SJSA1 (cell line): ENCODE measurements at places on chromosomes 5 and 9. TPM values are rescaled to one million over a fixed set of nuclear protein-coding genes. Genes with fewer than 3 reads are reported as not detected.

GRCh38 chr9:13063880-13064459 lies 215.5 kb downstream of the MPDZ start:
- no peaks in the 10 kb centered on the region for H3K27me3 ChIP-seq
- H3K27ac ChIP-seq: no peak overlapping the region
- no peak for DNase-seq
- H3K4me1 ChIP-seq: no peaks in the 10 kb centered on the region
- no peak overlapping the region for H3K4me3 ChIP-seq

- no peak overlapping the region for H3K27ac ChIP-seq
- no peaks in the 10 kb centered on the region for H3K27me3 ChIP-seq
- H3K4me1 ChIP-seq: peaks cover 16% of the 10 kb centered on the region
- peaks cover 13% of the 10 kb centered on the region for H3K36me3 ChIP-seq
- no peak overlapping the region for H3K4me3 ChIP-seq
Measured at GRCh38 chr9:131578731-131579504, 33.6 kb downstream of the PRRT1B start.

GRCh38 chr9:136430588-136431234 lies 8.9 kb downstream of the INPP5E start:
- H3K36me3 ChIP-seq: peaks cover 63% of the 10 kb centered on the region
- H3K27ac ChIP-seq: no peak overlapping the region
- H3K4me1 ChIP-seq: no peaks in the 10 kb centered on the region

DNA sequence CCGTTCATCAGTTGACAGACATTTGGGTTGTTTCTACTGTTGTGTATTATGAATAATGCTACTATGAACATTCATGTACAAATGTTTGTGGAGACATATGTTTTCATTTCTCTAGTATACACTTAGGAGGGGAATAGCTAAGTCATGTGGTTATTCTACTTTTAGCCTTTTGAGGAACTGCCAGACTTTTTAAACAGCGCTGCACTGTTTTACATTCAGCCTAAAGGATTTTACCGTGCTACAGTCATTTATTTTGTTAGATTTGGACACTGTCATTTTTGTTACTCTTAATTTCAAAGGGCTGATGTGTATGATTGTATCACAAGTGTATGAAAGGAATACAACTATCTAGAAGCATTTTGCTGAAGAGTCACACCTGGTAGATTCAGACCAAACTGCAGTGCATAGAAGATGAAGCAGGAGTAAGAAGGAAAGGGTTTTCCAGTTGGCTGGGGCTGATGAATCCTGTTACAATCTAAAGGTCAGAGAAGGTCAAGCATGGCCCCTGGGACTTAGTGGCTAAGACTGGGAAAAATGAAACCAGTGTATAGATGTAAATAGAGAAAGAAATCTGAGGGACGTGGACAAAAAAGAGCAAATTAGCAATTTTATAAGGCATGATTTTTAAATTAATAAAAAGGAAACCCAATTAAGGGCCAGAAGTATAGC lies 509.7 kb downstream of the PSAT1 start:
- H3K4me1 ChIP-seq: 0 out of 2 replicates have a peak, but pooled peaks cover 3% of the 10 kb centered on the region
- no peak overlapping the region for H3K27ac ChIP-seq
- DNase-seq: no peak
- no peak overlapping the region for H3K4me3 ChIP-seq
- H3K27me3 ChIP-seq: no peaks in the 10 kb centered on the region

GRCh38 chr5:148214665-148215185 lies 11.9 kb downstream of the SPINK6 start:
- DNase-seq: no peak
- no peaks in the 10 kb centered on the region for H3K4me1 ChIP-seq
- H3K27me3 ChIP-seq: no peaks in the 10 kb centered on the region
- H3K27ac ChIP-seq: no peak overlapping the region
- H3K36me3 ChIP-seq: no peaks in the 10 kb centered on the region
- H3K4me3 ChIP-seq: no peak overlapping the region

DNA sequence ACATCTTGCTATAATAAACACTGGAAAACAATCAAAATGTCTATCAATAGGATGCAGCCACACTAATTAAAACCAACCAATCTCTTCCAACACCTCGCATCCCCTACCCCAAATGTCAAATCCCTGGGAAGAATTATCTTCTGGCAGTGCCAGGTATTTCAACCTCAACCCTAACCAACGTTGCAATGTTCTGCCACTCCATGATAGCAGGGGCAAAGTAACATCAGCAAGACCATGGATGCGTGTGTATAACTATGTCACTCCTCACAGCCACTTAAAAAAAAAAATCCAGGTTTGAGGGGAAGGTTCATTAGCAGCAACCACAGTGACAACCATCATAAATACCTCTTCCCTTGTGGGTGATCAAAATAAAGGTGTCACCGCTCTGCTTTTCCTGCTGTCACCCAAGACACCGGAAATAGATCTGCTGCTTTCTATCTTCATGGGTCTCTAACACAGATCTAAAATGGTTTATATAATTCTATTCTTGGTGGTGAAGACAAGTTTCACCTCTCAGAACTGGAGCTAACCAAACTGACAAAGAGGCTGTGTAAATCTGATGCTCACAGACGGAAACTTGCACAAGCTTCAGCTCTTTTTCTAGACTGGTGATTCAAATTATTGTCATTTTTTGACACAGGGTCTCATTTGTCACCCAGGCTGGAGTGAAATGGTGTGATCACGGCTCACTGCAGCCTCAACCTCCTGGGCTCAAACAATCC lies 9.9 kb downstream of the HSPA9 start:
- H3K27me3 ChIP-seq: no peaks in the 10 kb centered on the region
- H3K36me3 ChIP-seq: peaks cover 100% of the 10 kb centered on the region
- H3K27ac ChIP-seq: no peak overlapping the region
- DNase-seq: no peak
- peaks cover 20% of the 10 kb centered on the region for H3K4me1 ChIP-seq
- H3K4me3 ChIP-seq: no peak overlapping the region

- no peak for DNase-seq
- no peaks in the 10 kb centered on the region for H3K36me3 ChIP-seq
- no peak overlapping the region for H3K27ac ChIP-seq
- H3K4me3 ChIP-seq: no peak overlapping the region
Measured at GRCh38 chr5:174796711-174797192, 72.4 kb downstream of the MSX2 start.

GRCh38 chr5:84032324-84032723 lies 311.7 kb upstream of the HAPLN1 start:
- H3K4me3 ChIP-seq: no peak overlapping the region
- no peak overlapping the region for H3K27ac ChIP-seq
- no peak for DNase-seq
- peaks cover 8% of the 10 kb centered on the region for H3K36me3 ChIP-seq
- H3K27me3 ChIP-seq: no peaks in the 10 kb centered on the region
- H3K4me1 ChIP-seq: peaks cover 15% of the 10 kb centered on the region

- DNase-seq: no peak
- H3K36me3 ChIP-seq: no peaks in the 10 kb centered on the region
- no peak overlapping the region for H3K4me3 ChIP-seq
- no peak overlapping the region for H3K27ac ChIP-seq
- no peaks in the 10 kb centered on the region for H3K4me1 ChIP-seq
- no peaks in the 10 kb centered on the region for H3K27me3 ChIP-seq
Measured at GRCh38 chr5:179321206-179321987, 23.9 kb downstream of the ADAMTS2 start.

GRCh38 chr5:170534177-170534576 lies 30.4 kb downstream of the KCNIP1 start:
- no peaks in the 10 kb centered on the region for H3K27me3 ChIP-seq
- H3K27ac ChIP-seq: no peak overlapping the region
- no peak overlapping the region for H3K4me3 ChIP-seq
- no peak for DNase-seq

DNA sequence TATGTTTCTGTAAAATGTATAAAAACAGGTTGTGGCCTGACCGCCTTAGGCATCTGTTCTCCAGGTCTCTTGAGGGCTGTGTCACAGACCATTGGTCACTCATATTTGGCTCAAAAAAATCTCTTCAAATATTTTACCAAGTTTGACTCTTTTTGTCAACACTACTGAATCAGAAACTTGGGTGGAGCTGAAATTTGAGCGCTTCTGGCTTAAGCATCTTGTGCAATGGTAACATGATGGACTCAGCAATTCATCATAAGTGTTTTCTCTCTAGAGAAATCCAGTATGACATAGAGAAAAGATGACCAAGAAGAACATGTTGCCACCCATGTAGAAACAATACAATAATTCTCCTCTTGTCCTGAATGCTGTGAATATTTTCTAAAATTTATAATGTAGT lies 387.9 kb downstream of the MAT2B start:
- no peak for DNase-seq
- H3K4me1 ChIP-seq: peaks cover 10% of the 10 kb centered on the region
- no peaks in the 10 kb centered on the region for H3K36me3 ChIP-seq
- H3K4me3 ChIP-seq: no peak overlapping the region
- H3K27ac ChIP-seq: no peak overlapping the region

DNA sequence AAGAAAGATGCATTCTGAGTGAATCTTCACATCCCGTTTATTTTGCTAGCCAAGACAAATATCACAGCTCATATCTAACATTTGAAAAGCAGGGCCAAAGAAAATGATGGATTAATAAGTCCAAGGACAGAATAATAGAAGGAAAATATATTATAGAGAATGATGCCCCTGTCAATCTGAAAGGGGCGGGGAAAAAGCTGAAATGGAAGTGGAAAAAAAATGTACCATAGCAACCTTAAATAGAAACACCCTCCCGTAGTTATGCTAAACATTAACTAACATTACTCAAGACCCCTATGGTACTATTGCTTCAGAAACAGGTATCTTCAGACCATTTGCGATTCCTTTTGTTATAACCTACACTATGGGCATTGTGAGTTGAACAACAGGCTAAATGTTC lies 67.7 kb upstream of the SMARCA2 start:
- no peaks in the 10 kb centered on the region for H3K4me1 ChIP-seq
- no peak overlapping the region for H3K4me3 ChIP-seq
- no peaks in the 10 kb centered on the region for H3K36me3 ChIP-seq
- H3K27me3 ChIP-seq: no peaks in the 10 kb centered on the region
- H3K27ac ChIP-seq: no peak overlapping the region

DNA sequence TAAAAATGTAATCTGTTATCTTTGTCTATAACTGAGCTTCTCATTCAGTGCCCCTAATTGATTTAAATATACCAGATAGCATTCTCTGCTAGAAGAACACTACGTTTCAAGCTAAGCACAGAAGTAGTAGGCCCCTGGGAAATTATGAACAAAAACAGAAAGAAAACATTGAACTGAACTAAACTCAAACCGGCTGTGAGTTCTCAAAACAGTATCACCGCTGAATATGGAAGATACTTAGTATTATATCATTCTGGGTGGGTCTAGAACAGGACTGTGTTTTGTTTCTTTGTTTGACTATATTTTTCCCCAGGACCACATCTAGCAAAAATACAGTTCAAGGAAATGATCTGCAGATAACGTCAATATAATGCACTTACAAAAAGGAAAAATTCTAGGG lies 95.1 kb upstream of the HMHB1 start:
- DNase-seq: no peak
- H3K27me3 ChIP-seq: no peaks in the 10 kb centered on the region
- H3K4me3 ChIP-seq: no peak overlapping the region
- peaks cover 18% of the 10 kb centered on the region for H3K4me1 ChIP-seq

DNA sequence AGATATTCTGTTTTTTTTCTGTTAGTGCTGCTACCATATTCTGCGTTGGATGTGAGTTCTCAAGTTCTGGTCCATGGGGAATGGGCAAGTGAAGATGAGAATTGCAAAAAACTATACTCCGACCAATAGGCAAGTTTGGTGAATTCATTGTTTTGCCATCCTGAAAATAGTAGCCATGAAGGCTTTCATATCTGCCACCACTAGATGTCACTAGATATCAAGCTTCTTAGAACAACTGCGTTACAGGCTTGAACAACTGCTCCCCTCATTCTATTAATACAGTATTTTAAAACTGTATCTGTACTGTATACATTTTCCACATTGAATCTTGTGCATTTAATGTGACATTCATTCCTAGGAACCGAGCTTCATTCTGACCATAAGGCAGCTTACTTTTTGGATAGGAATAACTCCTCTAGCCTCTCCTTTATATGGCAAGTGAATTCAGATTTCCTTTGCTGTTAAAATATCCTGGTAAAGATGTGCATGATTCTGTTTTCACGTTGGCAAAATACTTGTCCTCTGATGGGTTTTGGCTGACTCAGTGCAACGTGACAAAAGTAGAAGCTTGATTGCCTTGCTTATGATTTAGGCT lies 163.6 kb downstream of the SREK1 start:
- H3K36me3 ChIP-seq: no peaks in the 10 kb centered on the region
- H3K4me3 ChIP-seq: no peak overlapping the region
- DNase-seq: peak; percentile 42
- peaks cover 6% of the 10 kb centered on the region for H3K27me3 ChIP-seq
- H3K27ac ChIP-seq: no peak overlapping the region

WNK2 gene
- total RNA-seq: not detected in 2 replicates

PCDH1 gene
- 0.53 TPM in 1 of 2 replicates, not detected in the other for total RNA-seq

CENPK gene
- total RNA-seq: 51.8 and 54.9 TPM in 2 replicates

BTNL8 gene
- total RNA-seq: not detected in 2 replicates

NTNG2 gene
- total RNA-seq: not detected in 2 replicates

GARIN3 gene
- not detected in 2 replicates for total RNA-seq
